SW480 (cell line): ENCODE measurements at places on chromosomes 6 and 20.
A peak's percentile ranks its signal among the peaks of the same experiment; 100 is the strongest.

DNA sequence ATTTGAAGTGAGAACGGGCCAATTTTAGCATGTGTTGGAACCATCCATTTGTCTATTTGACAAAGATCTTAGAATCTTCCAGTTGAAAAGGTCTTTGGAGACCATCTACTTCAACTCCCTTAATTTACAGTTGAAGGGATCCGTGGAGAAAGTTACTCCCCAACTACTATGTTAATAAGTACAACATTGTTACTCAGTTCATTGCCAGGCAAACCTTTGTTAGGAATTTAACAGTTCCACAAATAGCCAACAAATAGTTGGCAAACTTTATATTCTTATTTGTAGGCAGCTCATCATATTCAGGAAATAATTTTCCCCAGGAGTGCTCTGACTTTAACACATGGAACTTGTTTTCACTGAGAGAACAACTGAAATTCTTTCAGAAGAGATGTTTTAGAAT lies 81.0 kb upstream of the FLRT3 start:
- DNase-seq: no peak

DNA sequence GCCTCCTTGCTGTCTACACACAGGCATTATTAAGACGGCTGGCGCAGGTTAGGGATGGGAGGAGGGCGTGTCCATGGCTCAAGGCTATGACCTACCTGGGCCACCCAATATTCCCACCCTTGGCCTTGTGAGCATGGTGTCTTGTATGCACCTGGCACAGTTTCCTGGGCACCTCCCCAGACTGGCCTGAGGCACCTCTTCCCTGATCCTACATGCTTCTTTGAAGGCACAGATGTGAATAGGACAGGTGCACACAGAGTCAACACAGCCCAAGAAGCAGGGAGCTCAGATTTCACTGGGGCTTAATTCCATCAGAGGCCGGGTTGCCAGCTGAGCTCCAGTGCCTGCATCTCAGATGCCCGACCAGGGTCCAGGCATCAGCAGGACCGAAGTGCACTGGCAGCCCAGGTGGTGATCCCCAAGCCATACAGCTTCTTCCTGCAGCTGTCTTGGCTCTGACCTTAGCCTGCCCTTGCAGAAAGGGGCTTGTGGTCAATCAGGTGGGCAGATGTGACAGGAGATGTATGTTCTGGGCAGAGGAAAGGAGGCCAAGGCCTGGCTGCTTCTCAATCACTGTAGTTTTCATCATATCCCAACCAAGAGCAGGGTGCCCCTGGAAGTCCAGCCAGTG lies 287.7 kb downstream of the CLIC5 start:
- no peak for DNase-seq

- no peak for DNase-seq
Measured at GRCh38 chr20:23003077-23003635, 32.0 kb upstream of the SSTR4 start.

DNA sequence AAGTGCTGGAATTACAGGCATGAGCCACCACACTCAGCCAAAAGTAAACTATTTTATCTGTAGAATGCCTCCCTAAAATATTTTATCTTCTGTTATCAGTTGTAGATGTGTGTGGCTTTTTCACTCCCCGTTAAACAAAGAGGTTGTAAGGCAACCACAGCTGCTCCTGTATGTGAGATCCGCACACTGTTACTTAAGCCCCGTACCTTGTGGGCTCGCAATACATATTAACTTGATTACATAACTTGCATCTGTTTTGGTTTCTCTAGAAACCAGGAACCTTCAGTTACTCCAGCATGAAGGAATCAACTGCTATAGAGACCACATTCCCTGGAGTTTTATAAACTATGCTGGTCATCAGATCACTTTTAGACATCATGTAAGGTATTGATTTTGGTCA lies 420.1 kb upstream of the SLC35B3 start:
- no peak for DNase-seq

DNA sequence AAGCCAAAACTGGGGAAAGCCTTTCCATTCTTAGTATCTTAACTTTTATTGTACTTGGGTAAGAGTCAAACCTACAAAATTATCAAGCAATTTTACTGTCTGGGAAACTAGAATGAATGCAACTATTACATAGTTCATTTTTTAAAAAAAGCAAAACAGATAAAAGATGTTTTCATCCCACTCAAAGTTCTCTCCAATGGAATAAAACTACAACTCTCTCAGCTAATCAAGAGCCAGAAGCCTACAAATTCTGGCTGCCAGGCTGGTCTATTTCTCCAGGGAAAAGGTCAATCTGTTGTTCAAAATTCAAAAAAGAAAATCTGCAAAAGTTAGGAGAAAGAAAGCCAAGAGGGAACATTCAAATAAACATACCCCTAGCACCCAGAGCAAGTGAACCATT lies 56.2 kb downstream of the COL12A1 start:
- DNase-seq: no peak

DNA sequence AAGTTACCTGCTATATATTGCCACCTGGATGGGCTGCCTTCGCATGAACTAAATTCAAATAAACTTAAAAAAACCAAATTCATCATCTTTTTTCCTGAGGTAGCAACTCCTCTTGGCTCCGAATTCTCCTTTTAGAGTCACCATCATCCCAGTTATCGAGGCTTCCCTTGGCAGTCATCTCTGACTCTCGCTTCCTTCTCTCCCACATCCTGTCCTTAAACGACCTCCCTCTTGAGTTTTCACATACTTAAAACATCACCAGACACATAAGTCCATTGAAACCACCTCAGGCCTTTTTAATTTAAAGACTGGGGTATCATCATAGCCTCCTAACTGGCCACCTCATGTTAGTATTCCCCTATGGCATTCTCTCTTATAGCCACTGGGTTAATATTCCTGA lies 296.1 kb upstream of the FLRT3 start:
- no peak for DNase-seq

GRCh38 chr6:49649988-49650387 lies 13.3 kb upstream of the RHAG start:
- DNase-seq: no peak

DNA sequence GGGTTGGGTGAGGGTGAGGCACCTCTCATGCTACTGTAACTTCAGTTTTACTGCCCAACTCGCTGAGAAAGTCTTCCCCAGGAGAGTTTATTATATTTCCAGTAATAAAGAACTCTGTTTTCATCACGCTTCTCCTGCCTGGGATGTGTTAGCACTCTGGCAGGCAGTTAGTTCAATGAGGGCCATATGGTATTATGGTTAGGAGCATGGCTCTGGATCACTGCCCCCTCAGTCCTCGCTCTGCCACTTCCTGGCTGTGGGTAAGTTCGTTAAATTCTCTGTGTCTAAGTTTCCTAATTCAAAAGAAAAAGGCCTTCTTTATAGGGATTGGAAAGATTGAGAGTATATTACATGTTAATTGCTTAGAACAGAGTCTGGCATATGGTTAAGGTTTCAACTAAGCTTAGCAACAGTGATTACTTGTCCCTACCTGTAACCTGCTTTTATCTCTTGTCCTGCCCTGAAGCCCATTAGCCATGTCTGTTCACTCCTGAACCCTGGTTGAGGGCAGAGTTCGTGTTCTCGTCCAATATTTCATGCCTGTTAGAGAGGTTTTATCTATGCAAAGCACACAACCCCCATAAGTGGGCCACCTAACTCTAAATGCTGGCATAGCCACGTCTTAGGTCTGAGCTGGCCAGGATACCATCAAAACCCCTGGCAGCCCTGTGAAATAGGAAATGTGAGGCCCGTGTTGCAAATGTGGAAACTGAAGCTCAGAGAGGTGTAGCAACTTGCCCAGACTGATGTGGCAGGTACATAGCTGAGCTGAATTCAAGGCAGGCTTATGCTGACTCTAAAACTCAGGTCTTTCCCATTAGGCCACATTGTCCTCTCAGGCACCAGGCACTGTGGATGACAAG lies 342.5 kb upstream of the JARID2 start:
- DNase-seq: no peak

- DNase-seq: peak; percentile 48
Measured at GRCh38 chr6:89146718-89147700, 1.2 kb downstream of the PM20D2 start.

DNA sequence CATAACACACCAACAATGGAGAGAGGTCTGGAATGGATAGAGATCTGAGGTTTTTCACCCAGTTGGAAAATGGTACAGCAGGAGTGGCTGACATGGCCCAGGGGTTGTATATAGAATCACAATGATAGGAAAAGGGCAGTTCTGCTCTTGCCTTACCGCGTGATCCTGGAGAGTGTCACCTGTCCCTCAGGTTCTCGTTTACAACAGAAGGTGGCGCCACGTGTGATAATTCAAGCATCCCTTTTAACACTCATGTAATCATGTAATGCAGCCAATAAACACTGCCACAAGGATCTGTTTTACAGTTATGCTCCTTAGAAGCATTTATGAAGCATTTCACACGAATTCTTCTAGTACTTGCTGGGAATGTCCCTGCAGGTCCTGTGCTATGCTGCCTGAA lies 12.9 kb upstream of the WFDC2 start:
- peak; percentile 74 for DNase-seq
